Kidney tubule cell (primary cell): ENCODE measurements at places on chromosomes 2 and 18.
A peak's percentile ranks its signal among the peaks of the same experiment; 100 is the strongest.

DNA sequence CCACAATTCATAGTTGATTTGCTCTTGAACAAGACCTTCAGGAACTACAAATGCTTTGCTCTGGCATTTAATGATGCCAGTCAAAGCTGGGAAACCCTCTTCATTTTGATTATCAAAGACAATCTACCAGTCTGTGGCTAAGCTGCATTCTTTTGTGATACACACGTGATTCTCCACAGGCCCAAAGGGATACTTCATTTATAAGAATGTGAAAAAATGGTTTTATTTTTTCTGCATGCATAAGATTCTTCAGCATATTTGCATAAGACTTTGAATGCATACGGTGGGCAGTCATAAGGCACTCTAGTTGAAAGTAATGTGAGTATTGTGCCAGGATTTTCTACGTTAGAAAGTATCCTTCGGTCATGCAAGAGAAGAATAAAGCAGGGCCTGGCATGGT is 33.0 kb upstream of the ARL5A start:
- DNase-seq = peak; percentile 53

- no peak for DNase-seq
These were observed 144.1 kb downstream of the UBE2E3 start for GRCh38 chr2:181124497-181124896.

DNA sequence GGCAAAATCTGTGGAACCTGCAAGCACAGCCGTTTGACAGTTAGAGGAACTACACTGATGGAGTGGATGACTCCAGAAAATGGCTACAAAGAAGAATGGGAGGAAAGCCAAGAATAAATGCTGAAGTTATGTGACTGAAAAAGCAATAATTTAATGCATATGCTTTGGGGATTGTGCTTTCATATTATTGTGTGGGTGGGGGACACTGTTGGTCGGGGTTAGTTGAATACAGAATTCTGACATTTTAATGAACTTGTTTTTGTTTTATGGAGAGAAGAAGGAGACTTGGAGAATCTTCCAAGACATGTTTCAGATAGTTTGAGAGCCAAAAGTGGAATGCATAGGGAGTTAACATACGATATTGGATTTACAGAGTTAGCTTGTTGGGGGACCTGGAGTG is 68.5 kb downstream of the NRP2 start:
- DNase-seq = no peak

- DNase-seq = no peak
These were observed 79.0 kb upstream of the PROKR1 start for GRCh38 chr2:68564426-68564825.

DNA sequence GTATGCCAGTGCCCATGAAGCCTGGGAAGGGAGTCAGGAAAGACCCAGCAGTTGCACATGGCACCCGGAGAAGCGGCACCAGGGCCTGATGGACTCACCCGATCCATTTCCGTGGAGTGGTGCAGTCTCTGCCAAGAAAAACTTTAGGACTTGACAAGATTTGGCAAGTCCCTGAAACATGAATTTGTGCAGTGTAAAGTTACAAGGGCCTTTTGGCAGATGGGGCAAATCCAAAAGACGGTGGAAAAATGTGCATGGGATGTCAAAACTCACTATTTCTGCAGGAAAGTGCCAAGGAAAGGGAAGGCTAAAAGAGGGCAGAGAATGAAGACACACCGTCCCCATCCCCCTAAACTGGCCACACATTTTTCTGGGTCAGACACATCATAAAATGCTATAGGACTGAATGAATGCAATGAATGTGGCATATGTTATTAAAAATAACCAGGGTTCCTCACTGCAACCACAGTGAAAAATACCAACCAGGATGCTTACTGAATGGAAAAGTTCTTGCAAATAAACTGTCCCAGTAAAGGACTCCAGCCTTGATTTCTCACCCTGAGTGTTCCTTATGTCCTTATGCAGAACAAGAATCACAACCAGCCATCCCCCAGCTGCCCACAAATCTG is 173.5 kb upstream of the SIX2 start:
- no peak for DNase-seq

DNA sequence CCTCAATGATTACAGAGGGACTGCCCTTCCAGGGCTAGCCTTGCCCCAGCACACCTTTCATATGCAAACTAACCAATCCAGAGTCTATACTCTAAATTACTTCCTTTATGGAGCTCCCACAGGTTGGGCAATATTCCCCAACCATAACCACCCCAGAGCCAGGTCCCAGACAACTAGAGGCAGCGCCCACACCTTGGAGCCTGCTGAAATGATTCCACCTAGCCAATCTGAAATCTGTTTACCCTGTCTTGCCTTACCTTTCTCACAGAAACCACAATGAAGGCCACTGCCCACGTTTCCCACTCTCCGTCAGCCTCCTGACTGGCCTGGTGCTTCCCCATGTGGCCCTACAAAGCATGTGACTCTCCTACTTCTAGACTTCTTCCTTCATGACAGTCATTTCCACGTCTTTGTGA is 62.0 kb downstream of the REEP1 start:
- no peak for DNase-seq

DNA sequence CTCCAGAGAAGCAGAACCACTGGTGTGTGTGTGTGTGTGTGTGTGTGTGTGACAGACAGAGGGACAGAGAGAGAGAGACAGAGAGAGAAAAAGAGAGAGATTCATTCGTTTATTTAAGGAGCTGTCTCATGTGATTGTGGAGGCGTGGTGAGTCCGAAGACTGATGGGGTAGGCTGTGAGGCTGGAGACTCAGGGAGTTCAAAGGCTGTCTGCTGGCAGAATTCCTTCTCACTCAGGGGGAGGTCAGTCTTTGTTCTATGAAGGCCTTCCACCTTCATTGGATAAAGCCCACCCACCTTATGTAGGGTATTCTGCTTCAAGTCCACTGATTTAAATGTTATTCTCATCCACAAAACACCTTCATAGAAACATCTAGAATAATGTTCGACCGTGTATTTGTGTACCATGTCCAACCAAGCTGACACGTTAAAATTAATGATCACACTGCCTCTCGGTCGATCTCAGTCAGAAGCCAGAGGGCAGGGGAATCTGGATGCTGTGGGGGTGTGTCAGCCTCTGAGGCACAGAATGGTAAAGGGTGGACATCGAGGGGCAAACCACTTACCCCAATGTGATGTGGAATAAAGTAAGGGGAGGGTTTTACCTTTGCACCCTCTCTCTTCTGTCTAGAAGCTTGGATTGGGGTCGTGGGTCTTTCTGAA is 275.6 kb downstream of the SLC4A3 start:
- no peak for DNase-seq

GRCh38 chr2:176035013-176035691 is 33.1 kb upstream of the LNPK start:
- DNase-seq = no peak
